Daoy (cell line): ENCODE measurements at places on chromosomes 2 and 18. TPM values are rescaled to one million over a fixed set of nuclear protein-coding genes. Genes with fewer than 3 reads are reported as not detected.

Gene CDKL4
- total RNA-seq: 0.63 TPM in 1 of 2 replicates, not detected in the other

Gene ERICH2
- 0.42 TPM in 1 of 2 replicates, not detected in the other for total RNA-seq

Gene RUFY4
- not detected in 2 replicates for total RNA-seq

Gene CHRNA1
- total RNA-seq: not detected in 2 replicates

Gene DLX1
- total RNA-seq: 7.3 and 7.4 TPM in 2 replicates

Gene GAL3ST2
- total RNA-seq: not detected in 2 replicates

Gene C2orf78
- total RNA-seq: under 0.01 TPM in 1 of 2 replicates, not detected in the other

DNA sequence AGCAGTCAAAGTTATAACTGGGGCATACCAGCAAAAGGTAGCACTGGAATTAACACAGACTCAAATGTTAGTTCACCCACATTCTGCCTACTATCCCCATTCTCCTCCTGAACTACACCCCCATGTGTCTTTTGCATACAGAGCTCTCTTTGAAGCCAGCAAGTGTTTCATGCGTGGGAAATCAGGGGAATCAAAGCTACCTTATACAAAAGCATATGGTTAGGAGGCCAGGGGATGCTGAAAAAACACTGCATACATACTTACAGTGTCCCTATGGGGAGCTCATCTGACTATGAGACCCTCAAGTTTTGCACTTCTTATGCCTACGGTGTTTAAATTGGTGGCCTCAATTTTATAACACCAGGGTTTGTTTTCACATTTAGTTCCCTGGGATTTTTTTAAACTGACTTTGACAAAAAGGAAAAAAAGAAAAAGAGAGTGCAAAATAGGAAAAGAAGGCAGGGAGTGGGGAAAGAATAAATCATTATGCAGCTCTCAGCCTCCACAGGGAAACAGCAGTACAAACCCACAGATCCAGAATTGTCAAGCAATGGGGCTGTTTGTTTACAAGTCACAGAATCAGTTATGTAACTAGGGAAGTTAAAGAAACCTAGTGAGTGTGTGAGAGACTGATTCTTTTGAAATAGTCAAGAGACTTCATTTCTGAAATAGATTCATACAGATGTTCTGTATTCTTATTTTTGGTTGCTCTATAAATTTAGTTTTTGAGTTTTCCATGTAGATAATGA is 20.1 kb upstream of the PPP3R1 start:
- no peak for DNase-seq

DNA sequence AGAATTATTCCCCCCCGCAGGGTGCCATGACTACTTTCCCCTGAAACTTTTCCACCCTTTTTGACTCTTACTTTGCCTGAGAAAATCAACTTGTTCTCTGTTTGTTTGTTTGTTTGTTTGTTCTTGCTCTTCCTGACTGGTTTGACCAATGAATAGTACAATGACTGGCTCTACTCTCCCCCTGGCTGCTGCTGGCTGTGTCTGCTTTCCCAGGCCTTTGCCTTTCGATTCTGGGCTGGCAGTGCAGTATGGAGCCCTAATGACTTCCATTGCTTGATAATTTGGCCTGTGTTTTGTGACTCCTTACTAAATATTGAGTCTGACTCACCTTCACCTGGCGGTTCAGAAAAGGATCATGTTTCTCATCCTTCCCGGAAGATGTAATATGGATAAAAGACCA is 241.1 kb downstream of the TMEM182 start:
- DNase-seq: no peak

GRCh38 chr18:10518595-10519255 is 7.1 kb upstream of the NAPG start:
- peak; percentile 12 for DNase-seq

DNA sequence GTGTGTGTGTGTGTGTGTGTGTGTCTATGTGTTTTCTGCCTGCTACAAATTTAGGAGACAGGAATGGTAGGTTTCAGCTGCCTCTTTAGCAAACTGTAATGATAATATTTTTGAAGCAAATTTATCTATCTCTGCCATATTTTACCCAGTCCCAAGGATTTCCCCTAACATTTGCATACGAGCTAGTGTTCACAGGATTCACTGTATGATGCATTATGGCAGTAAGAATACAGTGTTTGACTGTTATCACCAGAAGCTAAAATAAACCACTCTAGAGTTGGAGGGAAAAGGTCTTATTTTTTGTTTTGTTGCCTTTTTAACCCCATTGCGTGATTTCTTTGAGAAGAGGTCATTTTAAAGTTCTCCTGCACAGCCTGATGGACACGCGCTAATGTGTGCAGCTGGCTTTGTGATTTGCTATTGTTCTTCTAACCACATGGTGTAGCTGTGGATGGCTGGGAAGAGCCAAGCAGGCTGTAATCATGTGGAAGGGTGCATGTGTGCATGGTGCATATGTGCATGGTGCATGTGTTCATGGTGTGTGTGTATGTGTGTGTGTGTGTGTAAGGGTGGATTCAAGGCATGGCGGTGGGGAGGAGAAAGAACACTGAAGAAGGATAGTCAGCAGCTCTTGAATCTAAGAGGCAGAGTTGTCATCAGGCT is 62.4 kb downstream of the PLB1 start:
- no peak for DNase-seq

GRCh38 chr18:71036783-71037182 is 747.9 kb downstream of the SOCS6 start:
- peak; percentile 28 for DNase-seq

DNA sequence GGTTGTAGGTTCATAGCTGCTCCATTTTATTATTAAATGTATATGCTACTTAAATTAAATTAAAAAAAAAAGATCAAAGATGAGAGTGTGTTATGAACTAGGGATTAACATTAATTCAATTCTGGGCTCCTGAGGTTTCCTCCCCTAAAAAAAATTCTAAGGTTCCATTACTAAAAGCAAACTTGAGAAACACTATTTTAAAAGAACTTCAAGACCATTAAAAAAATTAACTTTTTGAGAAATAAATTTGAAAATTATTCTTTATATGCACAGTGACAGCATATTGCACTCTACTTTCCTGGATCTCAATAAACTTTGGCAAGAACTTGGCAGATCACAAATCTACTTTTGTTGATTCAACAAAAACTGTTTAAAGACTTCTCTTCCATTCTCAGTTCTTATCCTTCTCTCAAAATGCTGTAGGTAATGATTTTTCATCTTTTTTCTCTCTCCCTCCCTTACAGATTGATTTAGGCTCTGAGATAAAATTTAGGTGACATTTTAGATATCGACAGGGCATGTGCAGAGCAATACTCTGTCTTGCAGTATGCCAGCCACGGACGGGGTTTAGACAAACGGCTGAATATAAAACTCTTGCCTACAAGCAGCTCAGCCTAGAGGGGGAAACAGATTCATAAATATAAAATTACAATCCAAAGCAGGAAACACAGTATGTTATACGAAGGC is 592 bp upstream of the MARS2 start:
- DNase-seq: no peak

DNA sequence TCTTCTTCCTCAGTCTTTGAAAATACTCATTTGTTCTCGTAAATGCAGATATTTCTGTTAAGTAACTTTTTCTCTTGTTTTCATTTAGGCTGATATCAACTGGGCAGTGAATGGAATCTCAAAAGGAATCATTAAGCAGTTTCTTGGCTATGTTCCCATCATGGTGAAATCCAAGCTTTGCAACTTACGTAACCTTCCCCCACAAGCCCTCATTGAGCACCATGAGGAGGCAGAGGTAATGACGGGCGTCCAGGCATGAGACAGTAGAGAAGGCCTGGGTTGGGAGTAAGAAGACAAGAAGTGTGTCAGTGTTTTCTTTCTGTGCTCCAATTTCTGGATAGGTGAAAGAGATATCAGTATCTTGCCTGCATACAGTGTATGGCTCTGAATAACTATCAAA is 5.1 kb downstream of the POLR1B start:
- no peak for DNase-seq
